ENCODE measurements at places on chromosomes 6 and 20. TPM values are rescaled to one million over a fixed set of nuclear protein-coding genes. Genes with fewer than 3 reads are reported as not detected.

PDE7B gene
- total RNA-seq = 4.2 TPM

DNA sequence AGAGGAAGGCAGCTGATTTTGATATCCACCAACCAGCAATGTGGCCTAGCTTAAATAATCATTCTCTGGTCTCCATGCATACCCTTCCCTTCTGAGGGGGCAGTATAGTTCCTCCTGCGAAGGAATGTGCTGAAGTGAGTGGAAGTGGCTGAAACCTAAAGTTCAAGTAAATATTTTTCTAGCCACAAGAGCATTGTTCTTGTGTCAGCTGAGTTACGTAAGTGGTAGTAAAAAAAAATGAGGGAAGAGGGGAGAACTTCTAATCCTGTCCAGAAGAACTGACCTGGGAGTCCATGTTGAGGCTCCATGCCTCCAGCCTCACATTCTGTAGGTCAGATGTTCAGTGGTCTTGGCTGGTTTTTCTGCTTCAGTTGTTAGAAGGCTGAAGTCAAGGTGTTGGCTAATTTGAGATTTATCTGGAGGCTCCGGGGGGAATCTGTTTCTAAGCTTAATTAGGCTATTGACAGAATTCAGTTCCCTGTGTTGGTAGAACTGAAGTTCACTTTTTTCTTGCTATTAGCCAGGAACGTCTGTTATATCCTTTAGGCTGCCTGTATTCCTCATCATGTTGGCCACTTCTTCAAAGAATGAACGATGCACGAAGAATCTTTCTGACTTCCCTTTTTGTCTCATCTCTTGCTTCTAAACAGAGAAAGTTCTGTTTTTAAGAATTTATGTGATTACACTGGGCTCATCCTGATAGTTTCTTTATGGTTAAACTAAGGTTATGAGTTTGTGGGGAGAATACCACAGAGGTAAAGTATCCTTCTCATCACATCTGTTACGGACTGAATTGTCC, 207.1 kb upstream of the PRSS16 start:
- no peak overlapping the region for H3K4me3 ChIP-seq
- no peaks in the 10 kb centered on the region for H3K36me3 ChIP-seq
- H3K27me3 ChIP-seq = no peaks in the 10 kb centered on the region
- H3K27ac ChIP-seq = no peak overlapping the region
- DNase-seq = no peak
- H3K4me1 ChIP-seq = no peaks in the 10 kb centered on the region

GRCh38 chr6:41652866-41653652, 14.8 kb downstream of the MDFI start:
- H3K4me1 ChIP-seq = peaks cover 9% of the 10 kb centered on the region
- no peak overlapping the region for H3K4me3 ChIP-seq
- H3K36me3 ChIP-seq = no peaks in the 10 kb centered on the region
- H3K27ac ChIP-seq = no peak overlapping the region
- DNase-seq = peak; percentile 23

GRCh38 chr20:52041966-52042365, 149.6 kb downstream of the ZFP64 start:
- H3K27ac ChIP-seq = no peak overlapping the region
- H3K36me3 ChIP-seq = no peaks in the 10 kb centered on the region
- H3K4me3 ChIP-seq = no peak overlapping the region
- H3K27me3 ChIP-seq = no peaks in the 10 kb centered on the region

DNA sequence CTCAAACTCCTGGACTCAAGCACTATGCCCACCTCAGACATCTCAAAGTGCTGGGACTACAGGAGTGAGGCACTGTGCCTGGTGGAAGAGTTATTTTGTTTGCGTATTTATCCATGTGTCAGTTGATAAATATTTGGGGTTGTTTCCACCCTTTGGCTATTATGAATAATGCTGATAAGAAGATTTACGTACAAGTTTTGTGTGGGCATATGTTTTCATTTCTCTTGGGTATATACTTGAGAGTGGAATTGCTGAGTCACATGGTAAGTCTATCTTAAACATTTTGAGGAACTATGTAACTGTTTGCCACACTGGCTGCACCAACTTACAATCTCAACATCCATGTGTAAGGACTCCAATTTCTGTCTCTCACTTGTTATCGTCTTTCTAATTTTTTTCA, 200.3 kb downstream of the RNGTT start:
- no peaks in the 10 kb centered on the region for H3K27me3 ChIP-seq
- no peak overlapping the region for H3K4me3 ChIP-seq
- H3K4me1 ChIP-seq = no peaks in the 10 kb centered on the region
- no peaks in the 10 kb centered on the region for H3K36me3 ChIP-seq
- DNase-seq = no peak
- H3K27ac ChIP-seq = no peak overlapping the region

GRCh38 chr6:13446381-13446780, 41.0 kb downstream of the GFOD1 start:
- peak overlapping the region; percentile 60 for H3K27ac ChIP-seq
- DNase-seq = no peak
- H3K4me1 ChIP-seq = peaks cover 56% of the 10 kb centered on the region
- peaks cover 3% of the 10 kb centered on the region for H3K36me3 ChIP-seq
- no peak overlapping the region for H3K4me3 ChIP-seq

DNA sequence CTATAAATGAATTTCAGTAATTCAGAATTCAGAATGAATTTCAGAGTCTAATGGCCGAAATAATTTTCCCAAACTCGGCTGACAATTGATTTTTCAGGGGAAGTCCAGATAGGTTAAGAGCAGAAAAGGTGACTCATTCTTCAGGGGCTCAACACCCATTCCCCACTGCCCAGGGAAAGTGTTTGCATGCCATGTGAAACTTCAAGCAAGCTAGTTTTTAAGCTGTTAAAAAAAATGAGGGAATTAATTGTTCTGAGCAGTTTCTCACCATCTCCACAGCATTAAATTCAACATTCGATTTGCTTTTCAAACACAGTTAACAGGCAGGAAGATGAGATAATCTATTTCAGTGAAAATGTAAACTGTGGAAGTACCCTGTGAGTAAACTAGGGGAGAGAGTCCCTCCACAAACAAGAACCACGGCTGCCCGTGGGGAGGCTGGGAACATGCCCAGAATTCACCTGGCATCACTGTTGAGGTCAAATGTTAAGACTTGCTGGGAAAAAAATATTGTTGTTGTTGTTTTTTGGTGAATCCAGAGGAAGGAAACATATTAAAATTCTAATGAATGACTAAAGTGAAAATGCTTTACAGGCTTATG, 650.8 kb upstream of the AGPAT4 start:
- H3K27me3 ChIP-seq = no peaks in the 10 kb centered on the region
- no peak for DNase-seq
- H3K4me1 ChIP-seq = no peaks in the 10 kb centered on the region
- H3K4me3 ChIP-seq = no peak overlapping the region

DNA sequence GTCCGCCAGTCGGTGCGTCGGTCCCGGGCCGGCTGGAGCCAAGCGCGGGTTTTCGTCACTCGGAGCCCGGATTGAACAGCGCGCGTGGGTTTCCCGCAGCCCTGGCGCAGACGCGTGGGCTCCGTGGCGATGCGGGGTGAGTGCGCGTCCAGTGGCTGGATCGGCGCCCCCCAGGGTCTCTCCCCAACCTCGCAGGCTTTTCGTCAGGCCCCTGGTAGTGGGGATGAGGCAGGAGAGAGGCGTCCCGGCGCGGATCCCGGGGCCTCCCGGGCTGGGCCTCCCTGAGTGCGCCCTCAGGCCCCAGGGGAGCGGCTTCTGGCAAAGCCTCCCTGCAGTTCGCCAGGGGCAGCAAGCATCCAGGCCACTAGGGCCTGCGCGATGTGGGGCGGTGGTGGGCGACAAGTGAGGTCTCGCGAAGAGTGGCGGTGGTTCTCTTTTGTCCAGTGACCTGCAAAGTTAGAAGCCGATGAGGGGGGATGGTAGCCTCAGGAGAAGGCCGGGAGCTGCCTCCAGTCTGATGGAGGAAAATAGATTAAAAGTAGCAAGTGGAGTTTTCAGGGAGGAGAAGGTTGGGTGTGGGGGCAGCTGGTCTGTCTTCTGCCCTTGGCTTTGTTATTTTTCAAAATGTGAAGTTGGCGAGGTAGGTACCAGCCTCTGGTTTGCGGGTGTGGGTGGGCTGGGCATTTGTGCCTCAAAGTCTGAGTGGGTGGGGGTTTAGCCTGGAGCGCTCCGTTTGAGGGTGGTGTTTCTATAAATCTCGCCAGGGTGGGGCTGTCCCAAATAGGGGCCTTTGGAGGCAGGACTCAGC, 1.6 kb downstream of the TOX2 start:
- DNase-seq = no peak
- peaks cover 3% of the 10 kb centered on the region for H3K4me1 ChIP-seq
- peak overlapping the region; percentile 57 for H3K4me3 ChIP-seq
- peak overlapping the region; percentile 58 for H3K27ac ChIP-seq
- peaks cover 30% of the 10 kb centered on the region for H3K27me3 ChIP-seq

GRCh38 chr6:84498905-84499304, 265.5 kb downstream of the TBX18 start:
- H3K4me1 ChIP-seq = no peaks in the 10 kb centered on the region
- no peaks in the 10 kb centered on the region for H3K36me3 ChIP-seq
- no peak overlapping the region for H3K27ac ChIP-seq
- H3K27me3 ChIP-seq = no peaks in the 10 kb centered on the region

- no peak for DNase-seq
- H3K4me1 ChIP-seq = peaks cover 7% of the 10 kb centered on the region
- no peaks in the 10 kb centered on the region for H3K27me3 ChIP-seq
- H3K27ac ChIP-seq = no peak overlapping the region
- no peak overlapping the region for H3K4me3 ChIP-seq
- peaks cover 58% of the 10 kb centered on the region for H3K36me3 ChIP-seq
Measured at GRCh38 chr6:26468829-26469228, 11.1 kb downstream of the BTN2A1 start.

GRCh38 chr6:153767127-153767526, 271.9 kb upstream of the OPRM1 start:
- DNase-seq = no peak
- H3K4me3 ChIP-seq = no peak overlapping the region
- no peaks in the 10 kb centered on the region for H3K36me3 ChIP-seq
- no peaks in the 10 kb centered on the region for H3K27me3 ChIP-seq
- H3K27ac ChIP-seq = no peak overlapping the region
- no peaks in the 10 kb centered on the region for H3K4me1 ChIP-seq

GRCh38 chr6:41523915-41524633, 22.1 kb upstream of the FOXP4 start:
- DNase-seq = no peak
- no peak overlapping the region for H3K4me3 ChIP-seq
- no peak overlapping the region for H3K27ac ChIP-seq
- H3K27me3 ChIP-seq = peaks cover 23% of the 10 kb centered on the region
- H3K4me1 ChIP-seq = peaks cover 8% of the 10 kb centered on the region

DNA sequence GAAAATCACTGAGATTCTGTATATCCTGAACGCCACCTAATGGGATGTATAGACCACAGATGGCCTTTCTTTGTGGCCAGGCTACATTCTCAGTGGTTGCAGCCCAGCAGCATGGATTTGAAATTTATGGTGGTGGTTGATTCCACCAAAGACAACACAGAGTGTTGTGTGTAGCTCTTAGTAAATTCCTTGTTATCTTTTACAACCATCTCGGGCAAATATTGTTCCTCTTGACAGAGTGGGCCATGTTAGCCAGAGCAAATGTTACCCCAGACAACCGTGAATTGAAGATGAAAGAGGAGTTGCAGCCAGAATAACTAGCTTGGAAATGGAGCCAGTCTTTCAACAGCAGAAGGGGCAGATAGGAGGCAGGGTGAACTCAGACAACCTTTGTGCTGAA, 39.5 kb downstream of the SLC24A3 start:
- H3K4me1 ChIP-seq = peaks cover 24% of the 10 kb centered on the region
- no peaks in the 10 kb centered on the region for H3K27me3 ChIP-seq
- peak overlapping the region; percentile 55 for H3K27ac ChIP-seq
- H3K36me3 ChIP-seq = no peaks in the 10 kb centered on the region
- DNase-seq = no peak
- no peak overlapping the region for H3K4me3 ChIP-seq

DNA sequence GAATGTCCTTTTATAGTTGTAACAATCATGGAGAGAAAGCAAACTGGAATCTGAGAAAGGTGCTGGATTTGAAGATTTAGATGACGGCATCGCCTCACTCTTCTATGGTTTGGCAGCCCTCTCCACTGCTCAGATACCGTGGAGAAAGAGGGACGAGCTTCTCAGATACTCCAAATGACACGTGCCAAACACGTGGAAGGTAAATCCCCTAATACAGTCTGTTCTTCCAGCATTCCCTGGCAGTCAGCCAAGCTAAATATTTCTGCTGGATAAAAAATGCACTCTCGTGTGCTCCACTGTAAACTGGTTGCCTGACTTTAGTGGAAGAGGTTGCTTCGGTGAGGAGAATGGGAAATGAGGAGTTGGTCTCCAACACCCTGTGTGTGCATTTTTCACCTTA, 16.7 kb upstream of the PRDM1 start:
- H3K4me3 ChIP-seq = no peak overlapping the region
- no peak overlapping the region for H3K27ac ChIP-seq
- H3K4me1 ChIP-seq = peaks cover 5% of the 10 kb centered on the region

GRCh38 chr20:10115021-10115420, 80.2 kb downstream of the ANKEF1 start:
- no peak overlapping the region for H3K27ac ChIP-seq
- no peak overlapping the region for H3K4me3 ChIP-seq
- DNase-seq = no peak
- H3K36me3 ChIP-seq = no peaks in the 10 kb centered on the region
- no peaks in the 10 kb centered on the region for H3K27me3 ChIP-seq

DNA sequence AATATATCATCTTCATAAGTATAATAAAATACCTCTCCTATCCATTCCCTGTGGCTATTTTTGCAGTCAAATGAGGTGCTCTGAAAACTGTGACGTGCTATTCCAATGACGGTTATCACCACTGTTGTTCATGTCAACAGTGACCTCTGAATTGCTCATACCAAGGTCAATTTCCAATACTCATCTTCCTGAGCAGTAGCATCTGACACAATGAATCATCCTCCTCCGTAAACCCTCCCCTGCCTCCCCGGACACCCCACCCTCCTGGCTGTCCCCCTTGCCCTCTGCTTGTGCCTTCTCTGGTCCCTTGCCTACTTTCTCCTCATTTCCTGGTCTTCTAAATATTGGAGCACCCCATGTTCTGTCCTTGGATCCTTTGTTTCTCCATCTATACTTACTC, 77.7 kb upstream of the SLC22A23 start:
- H3K27me3 ChIP-seq = no peaks in the 10 kb centered on the region
- H3K4me3 ChIP-seq = no peak overlapping the region
- no peaks in the 10 kb centered on the region for H3K4me1 ChIP-seq
- no peak for DNase-seq
- no peak overlapping the region for H3K27ac ChIP-seq
- H3K36me3 ChIP-seq = no peaks in the 10 kb centered on the region

DNA sequence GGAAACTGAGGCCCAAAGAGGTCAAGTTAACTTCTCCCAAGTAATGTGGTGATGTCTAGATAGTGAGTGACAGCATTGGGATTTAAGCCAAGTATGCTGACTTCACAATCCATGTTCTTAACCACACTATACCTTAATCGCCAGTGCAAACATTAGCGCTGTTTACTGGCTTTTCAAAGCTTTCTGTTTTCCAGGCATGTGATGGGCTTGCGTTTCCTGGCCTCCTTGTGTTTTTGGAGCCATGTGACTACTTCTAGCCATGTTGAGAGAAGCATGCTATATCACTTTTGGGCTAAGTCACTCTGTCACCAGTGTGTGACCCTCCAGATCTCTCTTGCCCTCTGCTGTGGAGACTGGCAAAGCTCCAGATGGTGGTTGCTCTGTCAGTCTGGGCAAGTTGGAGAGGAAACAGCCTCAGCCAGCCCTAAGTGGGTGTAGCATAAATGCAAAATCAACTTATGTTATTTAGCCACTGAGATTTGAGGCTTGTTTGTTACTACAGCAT, 76.9 kb downstream of the ANKRD6 start:
- no peak overlapping the region for H3K27ac ChIP-seq
- no peak overlapping the region for H3K4me3 ChIP-seq
- no peaks in the 10 kb centered on the region for H3K27me3 ChIP-seq
- DNase-seq = no peak

Data from upper lobe of right lung (tissue), 1 donor.